ENCODE measurements at places on chromosomes 2 and 18.

- DNase-seq, result no peak
These were observed 20.7 kb upstream of the NT5DC4 start for GRCh38 chr2:112699984-112700667.

GRCh38 chr2:135685361-135685760, 56.3 kb upstream of the UBXN4 start:
- DNase-seq, result peak; percentile 7

DNA sequence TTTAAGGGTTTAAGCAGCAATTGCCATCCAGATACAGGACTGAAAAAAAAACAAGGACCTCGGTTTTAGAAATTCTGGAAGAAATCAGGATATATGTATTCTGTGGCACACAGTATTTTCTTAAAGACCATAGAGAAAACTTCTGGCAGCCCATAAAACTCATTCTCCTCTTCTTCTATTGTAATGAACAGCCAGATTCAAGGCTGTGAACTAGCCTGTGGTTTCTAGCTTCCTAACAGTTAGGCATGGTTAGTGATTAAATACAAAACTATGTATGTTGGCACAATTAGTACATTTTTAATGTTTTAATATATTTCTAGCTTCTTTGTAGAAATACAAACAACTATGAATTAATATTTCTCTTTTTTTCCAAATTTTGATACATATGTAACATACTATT, 555.7 kb downstream of the DSC3 start:
- DNase-seq, result peak; percentile 51

- peak; percentile 70 for DNase-seq
These were observed 50.5 kb upstream of the TSPYL6 start for GRCh38 chr2:54306556-54306955.

- no peak for DNase-seq
These were observed 59.6 kb upstream of the REL start for GRCh38 chr2:60821587-60822302.

All from fibroblast of skin of scalp (primary cell).